Central memory CD4-positive, alpha-beta T cell (primary cell): ENCODE measurements at places on chromosomes 2 and 18.

DNA sequence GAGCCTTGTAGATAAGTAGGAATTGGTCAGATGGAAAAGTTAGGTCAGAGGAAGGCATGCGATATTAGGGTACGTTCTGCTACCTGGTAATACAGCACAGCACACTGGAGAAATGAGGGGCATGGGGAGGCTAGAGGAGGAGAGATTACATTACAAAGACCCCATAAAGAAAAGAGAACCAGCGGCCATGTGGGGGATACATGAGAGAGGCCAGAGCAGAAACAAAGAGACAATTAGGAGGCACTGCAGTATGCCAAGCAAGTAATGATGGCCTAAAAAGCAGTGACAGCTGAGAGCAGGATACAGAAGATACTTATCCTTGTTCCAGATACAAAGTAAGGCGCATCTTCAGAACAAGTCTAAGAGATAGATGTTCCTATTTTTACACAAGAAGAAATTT, 40.0 kb downstream of the TXNL1 start:
- DNase-seq: no peak

DNA sequence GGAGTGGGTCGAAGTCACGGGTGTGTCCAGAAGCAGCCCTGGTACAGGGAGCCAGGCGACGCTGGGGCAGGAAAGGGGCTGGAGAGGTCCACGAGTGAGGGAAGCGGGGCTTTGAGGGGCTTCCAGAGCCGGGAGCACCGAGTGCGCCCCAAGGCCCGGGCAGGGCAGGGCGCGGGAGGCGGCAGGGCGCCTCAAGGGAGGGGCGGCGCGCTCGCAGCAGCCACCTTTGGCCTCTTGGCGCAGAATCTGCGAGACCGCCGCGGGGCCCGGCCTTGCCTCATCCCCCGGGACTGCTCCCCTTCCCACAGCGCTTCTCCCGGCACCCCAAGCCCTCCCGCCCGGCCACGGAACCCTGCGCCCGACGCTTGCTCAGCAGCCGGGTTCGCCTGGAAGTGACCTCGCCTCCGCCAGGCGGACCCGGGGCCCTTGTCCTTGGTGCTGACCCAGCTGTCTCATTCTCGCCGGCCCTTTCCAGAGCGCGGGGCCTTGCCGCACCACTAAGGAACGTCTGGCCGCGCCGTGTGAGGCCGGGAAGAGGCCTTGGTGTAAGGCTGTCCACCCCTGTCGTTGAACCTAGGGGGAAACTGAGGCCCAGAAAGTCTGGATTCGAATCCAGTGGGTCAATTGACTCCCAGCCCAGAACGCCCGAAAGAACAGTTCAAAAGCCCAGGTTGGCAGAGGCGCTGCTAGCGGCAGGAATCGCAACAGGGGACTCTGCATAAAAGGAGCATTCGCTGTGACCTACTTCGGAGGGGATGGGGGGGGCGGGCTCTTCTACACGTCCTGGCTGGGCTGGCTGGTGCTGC, 584 bp upstream of the DNER start:
- DNase-seq: no peak

- no peak for DNase-seq
Observed at GRCh38 chr18:35334821-35335220, 9.4 kb downstream of the ZNF24 start.

DNA sequence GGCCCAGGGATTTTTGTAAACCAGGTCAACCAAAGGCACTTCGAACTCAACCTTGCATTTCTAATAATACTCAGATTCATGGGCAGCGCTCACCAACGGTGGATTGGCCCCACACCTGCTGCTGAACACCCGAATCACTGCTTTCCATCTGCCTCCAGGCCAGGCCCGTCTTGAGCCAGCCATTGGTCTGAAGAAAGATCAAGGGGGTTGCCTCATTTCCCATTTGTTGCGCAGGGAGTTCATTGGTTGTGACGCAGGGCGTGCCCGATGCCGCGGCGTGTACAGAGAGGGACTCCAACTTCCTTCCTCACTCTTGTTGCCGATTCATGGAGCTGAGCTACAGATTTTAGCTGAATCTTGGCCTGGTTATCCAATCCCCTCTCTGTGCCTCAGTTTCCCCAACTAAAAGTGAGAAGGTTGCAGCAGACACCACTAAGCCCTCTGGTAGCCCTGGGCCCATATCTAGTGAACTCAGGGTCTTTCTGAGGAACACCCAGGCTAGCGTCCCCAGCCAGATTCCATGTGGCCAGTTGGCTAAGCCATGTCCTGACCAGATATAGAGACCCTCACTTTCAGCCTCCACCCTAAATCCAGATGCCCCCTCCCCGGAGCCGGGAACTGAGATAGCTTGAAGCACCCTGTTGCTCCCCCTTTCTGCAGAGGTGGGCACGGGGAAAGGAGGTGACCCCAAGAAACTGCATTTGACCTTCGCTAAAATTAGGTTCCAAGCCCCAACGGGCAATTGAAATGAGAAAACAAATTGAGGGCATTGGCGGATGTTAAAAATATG, 60.9 kb upstream of the HPCAL1 start:
- no peak for DNase-seq

- no peak for DNase-seq
Observed at GRCh38 chr2:165436559-165436958, 32.9 kb upstream of the CSRNP3 start.

DNA sequence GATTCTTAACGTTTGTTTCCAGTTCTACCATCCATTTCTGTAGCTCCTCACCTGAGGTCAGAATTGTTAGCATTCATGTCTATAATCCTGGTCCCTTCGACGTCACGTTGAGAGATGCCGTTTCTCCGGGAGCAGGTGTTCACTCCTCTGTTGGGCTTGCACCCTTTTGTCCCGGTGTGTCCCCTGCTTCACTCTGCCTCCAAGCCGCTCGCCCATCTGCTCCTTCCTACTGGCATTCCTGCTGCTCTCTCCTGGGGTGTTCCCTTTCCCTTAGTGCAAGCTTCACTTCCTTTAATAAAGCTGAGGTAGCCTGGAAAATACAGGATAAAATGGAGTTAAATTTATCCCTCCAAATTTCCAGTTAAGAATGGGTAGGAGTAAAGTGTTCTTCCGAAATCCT, 61.9 kb upstream of the CABYR start:
- no peak for DNase-seq

- no peak for DNase-seq
Observed at GRCh38 chr18:12656938-12657683, 796 bp downstream of the SPIRE1 start.

DNA sequence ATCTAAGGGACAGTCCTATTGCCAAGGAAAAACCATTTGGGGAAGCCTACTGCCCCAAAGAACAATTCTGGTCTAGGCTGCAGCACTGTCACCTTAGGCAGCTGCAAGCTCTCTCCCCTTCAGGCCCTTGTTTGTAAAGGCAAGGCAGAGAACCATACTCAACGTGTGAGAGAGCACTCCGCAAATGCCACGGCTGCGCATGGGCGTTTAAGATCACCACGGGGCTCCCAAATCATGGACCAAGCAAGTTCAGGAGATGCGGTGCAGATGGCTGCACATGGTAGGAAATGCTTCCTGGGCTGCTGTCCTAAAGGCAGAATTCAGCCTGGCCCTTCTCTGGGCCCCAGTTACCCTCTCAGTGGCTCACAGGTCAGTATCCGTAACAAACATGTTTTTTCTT, 15.5 kb downstream of the ERFE start:
- no peak for DNase-seq

DNA sequence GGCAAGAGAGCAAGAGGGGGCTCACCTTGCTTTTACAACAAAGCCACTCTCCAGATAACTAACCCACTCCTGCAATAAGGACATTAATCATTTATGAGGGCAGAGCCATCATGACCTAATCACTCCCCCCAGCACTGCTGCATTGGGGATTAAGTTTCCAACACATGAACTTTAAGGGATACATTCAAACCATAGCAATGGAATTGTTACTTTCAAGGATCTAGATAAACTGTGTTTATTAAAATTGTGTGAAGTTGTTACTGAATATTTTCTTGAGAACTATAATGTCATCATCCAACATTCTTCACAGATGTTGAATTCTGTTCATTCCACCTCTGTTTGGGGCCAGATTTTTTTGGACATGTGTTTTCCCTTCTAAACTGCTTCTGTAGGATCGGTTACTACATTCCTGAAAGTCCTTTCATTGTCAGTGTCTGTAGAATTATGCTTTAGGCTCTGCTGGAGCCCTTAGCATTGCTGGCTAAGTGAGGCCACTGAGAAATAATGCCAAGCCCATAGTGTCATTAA, 50.4 kb downstream of the SPATS2L start:
- DNase-seq: no peak
